Stimulated activated CD4-positive, alpha-beta T cell treated with anti-CD3 and anti-CD28 coated beads, Interleukin-15, amount 100 ng/mL, for 48 hours (primary cell): ENCODE measurements at places on chromosomes 5 and 9.

- peak; percentile 16 for DNase-seq
Measured at GRCh38 chr9:104927216-104927911, 591 bp downstream of the ABCA1 start.

GRCh38 chr9:105173826-105174225 lies 70.6 kb upstream of the SLC44A1 start:
- DNase-seq, result no peak

- no peak for DNase-seq
Measured at GRCh38 chr5:37665889-37666288, 174.0 kb downstream of the GDNF start.

DNA sequence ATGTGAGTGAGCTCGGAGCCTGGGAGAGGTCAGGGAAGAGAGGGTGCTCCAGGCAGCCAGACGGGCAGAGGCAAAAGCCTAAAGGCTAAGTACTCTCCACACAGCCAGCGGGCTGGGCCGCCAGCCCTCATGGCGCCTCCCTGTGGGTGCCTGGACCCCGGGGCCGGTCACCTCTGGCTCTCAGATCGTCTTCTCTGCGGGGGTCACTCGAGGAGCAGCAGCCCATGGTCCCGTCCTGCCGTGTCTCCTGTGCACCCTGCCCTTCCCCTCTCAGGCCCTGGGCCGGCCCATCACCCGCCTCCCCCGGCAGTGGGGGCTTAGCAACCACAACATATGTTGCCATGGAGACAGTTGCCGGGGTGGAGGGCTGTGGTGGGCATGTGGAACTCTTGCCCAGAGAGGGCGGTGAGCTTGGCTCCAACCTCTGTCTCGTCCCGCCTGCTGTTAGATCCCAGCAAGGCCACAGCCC lies 4.2 kb downstream of the AK1 start:
- DNase-seq, result no peak

GRCh38 chr9:75810063-75810462 lies 80.4 kb upstream of the PCSK5 start:
- no peak for DNase-seq

DNA sequence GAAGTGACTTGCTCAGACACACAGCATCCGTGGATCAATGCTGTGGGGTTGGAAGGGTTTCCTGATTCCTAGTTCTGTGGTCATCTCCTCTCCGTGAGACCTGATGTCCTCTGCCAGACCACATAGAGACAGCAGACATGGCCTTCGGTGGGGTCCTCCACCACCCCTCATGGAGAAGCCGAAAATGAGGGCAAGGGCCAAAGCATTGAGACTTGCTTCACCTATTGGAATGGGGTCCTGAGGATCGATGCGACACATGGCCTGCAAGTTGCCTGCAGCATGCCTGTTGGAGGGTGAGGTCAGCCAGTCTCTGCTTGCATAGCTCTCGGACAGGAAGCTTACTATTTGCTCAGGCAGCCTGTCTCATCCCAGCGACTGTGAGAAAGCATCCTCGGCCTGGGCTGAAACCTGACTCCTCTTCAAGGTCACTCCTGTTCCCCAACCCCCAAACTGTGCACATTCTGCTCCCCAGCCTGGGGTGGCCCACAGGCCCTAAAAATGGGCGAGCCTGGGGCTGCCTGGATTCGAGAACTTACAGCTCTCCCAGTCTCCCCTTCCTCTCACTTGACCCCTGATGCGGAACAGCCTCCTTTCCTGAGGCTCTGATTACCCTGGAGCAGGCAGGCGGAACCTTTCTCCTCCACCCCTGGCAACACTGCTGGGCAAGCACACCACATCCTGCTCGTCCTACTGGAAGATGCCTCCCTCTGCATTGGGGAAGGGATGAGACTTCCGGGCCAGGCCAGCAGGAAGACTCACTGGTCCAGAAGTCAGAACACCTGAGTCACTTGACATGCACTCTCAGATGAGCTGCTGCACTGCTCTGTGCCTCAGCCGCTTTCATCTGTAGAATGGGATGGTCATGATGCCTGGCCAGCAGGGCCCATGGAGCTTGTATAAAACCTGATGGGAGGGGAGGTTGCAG lies 186.9 kb downstream of the RGS3 start:
- DNase-seq, result no peak

DNA sequence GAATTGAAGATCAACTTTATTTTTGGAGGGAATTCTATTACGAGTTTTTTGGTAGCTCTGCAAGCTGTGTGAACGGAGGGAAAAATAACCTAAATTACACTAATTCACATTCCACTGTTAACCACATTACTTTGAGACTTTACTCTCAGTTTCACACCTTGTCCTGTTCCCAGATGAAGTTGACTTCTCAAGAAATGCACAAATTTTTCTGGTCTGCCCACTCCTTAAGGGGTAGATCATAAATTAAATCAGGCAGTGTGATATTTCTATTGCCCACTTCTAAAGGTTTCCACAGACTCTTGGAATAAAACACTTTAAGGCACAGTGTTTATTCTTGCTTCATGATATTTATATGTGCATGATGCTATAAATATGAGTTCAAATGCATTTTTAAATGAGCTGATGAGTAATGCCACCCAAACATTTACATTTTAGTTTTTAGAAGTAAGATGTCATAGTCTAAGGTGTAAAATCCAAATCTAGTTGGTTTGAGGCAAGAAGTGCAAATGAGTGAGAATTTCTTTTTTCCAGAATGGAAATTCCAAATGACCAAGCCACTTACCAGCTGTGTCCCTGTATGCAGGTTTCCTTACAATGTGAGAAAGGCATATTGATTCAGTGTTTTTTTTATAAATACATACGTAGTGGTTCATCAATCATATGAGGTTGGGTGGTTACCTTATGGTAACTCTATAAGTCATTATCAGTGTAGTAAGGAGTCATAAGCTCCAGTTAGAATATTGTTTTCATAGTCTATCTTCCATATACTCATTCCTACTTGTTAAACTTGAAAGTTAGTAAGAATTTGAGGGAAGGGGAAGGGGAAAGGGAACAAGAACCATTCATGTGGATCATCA lies 437.7 kb upstream of the MEF2C start:
- no peak for DNase-seq

- no peak for DNase-seq
Measured at GRCh38 chr5:107204413-107204812, 466.3 kb downstream of the EFNA5 start.

DNA sequence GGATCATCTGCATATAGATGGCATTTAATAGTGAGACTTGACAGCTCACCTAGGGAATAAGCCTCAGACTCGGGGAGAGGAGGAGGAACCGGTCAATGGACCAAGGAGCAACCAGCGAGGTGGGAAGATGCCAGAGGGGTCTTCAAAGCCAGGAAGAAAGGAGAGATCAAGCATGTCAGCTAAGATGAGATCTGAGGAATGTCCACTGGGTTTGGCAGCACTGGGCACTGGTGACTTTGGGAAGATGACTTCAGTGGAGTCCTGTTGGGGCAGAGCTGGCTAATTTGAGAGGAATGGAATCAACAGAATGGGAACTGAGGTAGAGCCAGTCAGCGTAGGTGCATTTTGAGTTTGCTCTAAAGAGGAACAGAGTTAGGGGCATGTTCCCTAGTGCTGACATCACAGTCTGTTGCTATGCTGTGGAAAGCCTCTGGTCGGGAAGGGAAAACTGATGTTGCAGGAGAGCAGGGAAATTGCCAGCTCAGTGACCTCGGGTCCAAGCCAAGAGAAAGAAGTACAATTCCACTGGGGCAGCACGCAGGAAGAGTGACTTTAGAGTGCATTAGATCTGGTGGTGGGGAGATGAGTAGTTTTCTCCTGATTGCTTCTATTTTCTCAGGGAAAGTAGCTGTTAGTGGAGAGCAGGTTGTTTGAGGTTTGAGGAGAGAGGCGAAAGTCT lies 56.9 kb downstream of the ZNF618 start:
- DNase-seq, result no peak

- no peak for DNase-seq
Measured at GRCh38 chr9:75054368-75055001, 26.4 kb upstream of the CARNMT1 start.

DNA sequence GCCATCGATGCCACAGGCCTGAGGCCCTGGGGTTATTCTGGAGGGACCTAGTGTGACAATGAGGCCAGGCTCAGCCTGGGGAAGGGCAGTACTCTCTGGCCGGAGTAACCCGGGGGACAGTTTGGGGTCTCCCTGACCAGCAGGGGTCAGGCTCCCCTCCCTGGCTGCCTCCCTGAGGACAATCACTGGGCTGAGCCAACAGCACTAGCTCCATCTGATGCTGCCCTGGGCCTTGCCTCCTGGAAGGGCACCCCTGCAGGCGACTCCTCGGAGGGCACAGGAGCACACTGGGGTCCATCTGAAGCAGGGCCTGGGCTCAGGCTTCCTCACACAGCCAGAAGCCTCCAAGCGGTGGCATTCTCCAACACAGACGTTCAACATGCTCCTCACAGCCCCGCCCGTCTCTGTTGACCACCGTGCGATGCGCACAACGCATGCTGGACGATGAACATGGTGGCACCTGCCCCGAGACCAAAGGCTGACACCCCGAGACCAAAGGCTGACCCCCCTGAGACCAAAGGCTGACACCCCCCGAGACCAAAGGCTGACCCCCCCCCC lies 68.3 kb downstream of the ADAMTS2 start:
- DNase-seq, result no peak

- no peak for DNase-seq
Measured at GRCh38 chr5:2039180-2039531, 156.4 kb upstream of the IRX4 start.

DNA sequence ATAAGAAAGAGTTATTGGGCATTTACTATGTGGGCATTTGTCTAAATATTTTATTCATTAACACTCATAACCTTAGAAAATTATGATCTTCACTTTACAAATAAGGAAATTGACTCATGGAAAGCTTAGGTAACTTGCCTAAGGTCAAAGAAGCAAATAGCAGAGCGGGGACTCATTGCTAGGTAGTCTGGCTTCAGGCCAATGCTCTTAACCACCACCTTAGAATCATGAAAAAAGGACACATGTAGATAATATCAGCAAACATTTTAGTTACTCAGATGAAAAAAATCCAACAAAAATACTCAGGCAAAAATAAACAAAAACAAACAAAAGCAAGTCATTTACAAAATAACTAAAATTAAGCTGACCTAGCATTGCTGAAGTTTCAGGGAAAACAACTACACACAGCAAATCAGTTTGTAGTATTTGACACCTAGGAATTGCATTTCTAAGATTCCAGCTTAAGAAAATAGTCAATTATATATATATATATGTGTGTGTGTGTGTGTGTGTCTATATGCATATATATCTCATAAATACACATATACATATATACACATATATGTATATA lies 166.0 kb downstream of the HMHB1 start:
- no peak for DNase-seq

DNA sequence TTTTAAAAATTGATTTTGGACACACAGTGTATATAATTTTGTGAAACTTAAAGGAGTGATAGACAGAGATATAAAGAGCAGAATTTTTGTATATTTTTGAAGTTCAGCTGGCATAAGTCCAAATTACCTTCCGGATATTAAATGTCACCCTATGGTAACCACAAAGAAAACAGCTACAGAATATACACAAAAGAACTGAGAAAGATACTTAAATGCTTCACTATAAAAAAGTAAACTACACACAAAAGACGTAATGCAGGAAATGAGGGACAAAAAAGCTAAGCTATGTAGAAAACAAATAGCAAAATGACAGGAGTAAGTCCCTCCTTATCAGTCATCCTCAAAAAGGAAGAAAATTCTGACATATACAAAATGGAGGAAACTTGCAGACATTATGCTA lies 29.4 kb downstream of the HACD4 start:
- DNase-seq, result no peak

DNA sequence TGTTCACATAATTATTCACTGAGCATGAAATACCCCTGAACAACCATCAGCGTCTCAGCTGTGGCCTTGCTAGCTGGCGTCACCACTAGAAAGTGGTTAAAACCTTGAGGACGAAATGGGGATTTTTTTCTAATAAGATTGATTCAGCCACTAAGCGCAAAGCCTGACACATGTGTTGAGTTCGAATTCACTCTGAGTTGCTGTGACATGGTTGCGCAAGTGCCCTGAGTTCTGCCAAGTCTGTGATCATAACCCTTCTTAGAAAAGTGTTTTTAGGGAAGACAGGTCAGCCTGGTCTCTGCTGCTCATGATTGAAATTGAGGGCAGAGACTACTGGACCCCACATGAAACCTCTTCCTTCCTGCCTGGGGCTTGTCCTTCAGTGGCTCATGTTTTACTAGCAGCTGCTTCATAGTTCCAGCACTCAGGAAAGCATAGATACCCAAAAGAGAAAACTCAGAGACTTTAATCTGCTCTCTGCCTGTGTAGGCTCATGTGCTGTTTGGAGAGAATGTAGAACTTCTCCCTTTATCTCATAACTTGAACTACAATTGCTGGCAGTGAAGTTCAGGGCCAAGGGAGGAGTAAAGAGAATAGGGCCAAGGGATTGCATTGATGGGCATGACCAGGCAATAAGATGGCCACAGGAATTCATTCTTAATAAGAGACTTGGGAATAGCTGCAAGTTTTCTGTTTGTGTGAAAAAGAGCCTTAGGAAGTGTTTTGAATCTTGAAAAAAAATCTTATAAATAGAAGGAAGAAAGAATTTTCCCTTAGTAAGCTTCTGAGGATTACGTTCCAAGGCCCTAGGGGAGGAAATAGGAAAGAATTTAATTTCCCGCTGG lies 66.8 kb upstream of the CXCL14 start:
- DNase-seq, result no peak

- DNase-seq, result no peak
Measured at GRCh38 chr9:94794476-94795167, 68.1 kb downstream of the AOPEP start.

DNA sequence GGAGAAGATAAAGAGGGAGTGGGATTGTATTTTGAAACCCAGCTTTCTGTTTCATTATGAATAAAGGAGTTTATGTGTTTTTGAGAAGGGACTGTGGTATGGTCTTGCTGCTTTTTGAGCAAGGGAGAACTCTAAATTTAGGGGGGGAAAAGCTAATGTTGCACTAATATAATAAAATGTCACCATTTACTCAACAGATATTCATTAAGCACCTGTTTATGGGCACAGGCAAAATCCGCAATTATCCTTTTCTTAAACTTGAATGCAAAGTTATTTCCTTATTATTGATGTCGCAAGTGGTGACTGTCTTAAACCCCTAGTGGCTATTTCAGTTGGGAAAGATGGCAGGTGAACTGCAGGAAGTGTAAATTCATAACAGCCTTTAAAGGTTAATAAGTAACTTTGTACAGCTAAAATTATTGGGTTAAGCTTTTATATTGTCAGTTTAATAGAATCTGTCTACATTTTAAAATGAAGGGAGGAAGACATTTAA lies 1.5 kb downstream of the CDC42SE2 start:
- DNase-seq, result no peak

- no peak for DNase-seq
Measured at GRCh38 chr9:6793203-6793602, 35.4 kb downstream of the KDM4C start.

DNA sequence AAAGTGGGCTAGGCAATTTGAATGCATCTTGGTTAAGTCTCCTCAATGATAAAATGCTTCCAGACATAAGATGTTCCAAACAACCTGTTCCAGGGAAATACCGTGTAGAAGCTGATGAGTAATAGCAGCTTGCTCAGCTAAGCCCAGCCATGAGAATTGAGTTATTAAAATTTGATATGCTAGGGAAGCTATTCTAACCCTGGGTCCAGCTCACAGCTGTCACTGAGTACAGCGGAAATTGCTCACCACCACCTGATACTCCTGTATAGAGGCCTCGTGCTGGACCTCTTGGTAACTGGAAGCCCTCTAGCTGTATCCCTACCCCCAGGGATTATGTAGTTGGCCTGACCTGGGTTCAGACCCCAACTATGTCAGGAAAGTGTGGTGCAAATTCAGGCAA lies 521.3 kb upstream of the TRPC7 start:
- no peak for DNase-seq

GRCh38 chr5:113190347-113190746 lies 213.7 kb downstream of the DCP2 start:
- DNase-seq, result no peak

GRCh38 chr9:114830546-114830945 lies 24.7 kb upstream of the TNFSF15 start:
- DNase-seq, result no peak
